ENCODE measurements at places on chromosomes 12 and 14.

DNA sequence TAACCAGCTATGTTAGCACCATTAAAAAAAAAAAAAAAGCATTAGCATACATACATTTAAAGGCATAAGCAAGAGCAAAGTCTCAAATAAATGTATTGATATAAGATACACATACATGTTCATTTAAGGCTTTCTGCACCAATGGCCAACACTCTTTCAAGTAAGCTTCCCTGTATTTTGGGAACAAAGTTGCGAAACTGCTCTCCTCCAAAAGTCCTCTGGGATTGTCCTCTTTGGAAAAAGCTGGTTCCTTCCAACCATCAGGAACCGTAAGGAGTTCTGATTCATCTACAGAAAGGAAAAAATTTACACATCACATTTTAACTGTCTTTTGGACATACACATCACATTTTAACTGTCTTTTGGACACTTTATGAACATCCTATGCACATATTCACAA, 3.2 kb downstream of the KRR1 start:
- DNase-seq: no peak

GRCh38 chr12:109165599-109165998, 49.2 kb downstream of the ACACB start:
- DNase-seq: no peak

GRCh38 chr12:100043631-100044030, 58.9 kb upstream of the ANKS1B start:
- DNase-seq: no peak

GRCh38 chr12:125065021-125065918, at the start of gene AACS:
TSS of gene AACS (plus strand) at chr12:125065435. CDS start at chr12:125065585, 150 bp downstream.
- DNase-seq: no peak

DNA sequence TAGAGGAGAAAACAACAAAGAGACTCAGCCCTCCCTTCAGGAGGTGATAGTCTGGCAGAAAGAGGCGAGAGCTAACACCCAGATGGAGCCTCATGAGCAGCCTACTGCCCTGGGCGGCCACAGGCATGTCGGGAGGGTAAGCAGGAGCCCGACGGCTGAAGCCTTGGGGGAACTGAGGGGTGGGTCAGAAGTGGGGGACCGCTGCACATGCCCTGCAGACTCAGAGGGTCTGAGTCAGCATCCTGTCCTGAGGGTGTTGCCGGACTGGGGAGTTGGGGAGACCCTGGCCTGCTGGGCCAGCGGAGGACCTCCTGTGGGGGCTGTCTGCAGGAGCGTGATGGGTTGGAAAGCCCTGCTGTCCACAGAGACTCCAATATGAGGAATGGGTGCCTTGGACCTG, 15.9 kb upstream of the INF2 start:
- no peak for DNase-seq

DNA sequence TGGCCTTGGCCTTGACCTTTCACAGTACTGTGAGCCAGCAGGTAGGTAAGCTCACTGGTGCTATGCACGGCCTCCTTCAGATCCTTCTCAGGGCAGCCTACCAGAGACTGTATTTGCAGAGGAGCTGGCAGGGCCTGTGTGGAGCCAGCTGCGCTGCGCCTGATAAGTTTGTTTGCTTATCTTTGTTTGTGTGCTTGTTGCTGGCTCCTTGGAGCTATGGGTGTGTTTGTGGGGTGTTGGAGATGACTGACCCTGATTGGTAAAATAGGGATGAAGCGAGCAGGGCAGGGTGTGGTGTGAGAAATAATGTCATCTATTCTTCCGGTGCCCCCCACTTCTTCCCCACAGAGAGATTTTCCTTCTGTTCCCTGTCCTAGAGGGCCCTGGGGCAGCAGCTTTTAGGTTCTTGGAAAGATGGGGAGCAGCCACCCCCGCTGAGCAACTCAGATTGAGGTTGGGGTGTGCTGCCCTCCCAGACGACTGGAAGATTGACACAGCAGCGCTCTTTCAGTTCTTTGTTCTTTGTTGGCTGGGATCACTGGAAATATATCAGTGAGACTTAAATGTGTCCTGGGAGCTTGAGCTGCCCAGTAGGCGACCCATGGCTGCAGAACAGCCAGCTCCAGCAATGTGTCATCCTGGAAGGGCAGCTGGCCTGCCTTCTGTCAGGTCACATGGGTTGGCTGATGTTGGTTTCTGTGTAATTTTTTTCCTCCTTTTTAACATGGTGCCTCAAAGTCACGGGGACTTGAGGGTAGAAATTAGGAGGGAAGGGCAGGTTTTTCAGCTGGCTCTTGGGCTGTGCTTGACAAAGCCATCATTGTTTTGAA, 19.6 kb downstream of the MLXIP start:
- no peak for DNase-seq

DNA sequence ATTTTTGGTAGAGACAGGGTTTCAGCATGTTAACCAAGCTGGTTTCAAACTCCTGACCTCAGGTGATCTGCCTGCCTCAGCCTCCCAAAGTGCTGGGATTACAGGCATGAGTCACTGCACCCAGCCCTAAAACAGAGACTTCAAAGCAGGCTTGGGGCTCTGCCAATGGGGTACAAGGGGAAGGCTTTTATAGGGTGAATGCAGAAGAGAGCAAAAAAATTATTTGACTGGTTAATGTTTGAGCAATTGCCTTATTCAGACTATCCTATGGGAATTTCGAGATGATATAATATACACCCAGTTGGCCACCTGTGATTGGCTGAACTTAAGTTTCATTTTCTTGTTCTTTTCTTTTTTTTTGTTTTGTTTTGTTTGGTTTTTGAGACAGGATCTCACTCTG, 31.5 kb upstream of the ACTN1 start:
- no peak for DNase-seq

DNA sequence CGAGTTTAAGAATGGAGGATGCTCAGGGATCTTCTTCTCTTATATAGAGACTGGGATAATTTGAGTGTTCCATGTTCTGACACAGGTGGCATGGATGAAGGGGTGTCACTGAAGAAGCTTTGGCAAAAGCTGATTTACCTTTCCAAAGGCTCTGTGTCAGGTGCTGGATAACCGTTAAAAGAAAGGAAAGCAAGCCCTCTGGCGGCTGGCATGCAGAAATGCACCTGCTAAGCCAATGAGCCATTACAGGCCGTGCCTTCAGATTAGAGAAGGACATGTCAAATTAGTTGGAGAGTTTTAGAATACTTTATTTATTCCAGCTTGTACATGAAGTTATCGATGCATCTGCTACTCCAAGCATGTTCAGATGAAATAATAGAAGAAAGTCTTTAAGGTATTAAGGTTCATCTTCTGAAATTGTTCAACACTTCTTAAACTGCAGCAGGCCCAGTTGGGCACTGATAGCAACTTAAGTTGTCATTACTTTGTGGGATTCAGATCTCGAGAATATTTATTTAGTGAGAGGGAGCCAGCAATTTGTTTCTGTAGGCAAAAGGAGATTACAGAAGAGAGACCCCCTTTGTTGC, 678.2 kb downstream of the NRXN3 start:
- no peak for DNase-seq

GRCh38 chr14:75702616-75703261, 41.7 kb downstream of the TTLL5 start:
- no peak for DNase-seq

DNA sequence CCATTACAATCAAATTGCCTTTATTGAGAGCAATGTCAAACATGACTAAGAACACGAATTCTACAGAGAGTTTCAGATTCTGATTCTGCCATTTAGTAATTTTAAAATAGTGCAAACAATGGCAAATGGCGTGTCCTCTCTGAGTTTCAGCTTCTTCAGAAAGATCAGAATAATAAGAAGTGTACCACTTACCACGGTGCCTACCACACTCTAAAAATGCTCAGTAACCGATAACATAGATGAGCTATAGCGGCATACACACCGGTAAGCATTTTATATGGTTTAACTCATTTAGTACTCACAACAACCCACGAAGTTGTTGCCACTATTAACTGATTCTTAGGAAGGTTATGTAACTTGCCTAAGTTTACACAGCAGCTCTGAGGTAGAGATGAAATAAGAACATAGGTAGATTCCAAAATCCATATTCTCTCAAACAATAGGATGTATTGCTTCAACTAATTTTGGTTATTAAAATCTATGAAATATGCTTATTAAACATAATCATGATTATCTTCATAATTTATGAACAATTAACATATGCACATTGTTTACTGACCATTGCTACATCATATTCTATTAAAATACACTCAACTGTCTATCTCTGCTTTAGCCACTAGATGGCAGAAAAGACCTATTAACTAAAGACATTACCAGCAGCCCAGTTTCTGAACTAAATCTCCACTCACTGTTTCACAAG, 38.3 kb downstream of the SLC6A15 start:
- no peak for DNase-seq

DNA sequence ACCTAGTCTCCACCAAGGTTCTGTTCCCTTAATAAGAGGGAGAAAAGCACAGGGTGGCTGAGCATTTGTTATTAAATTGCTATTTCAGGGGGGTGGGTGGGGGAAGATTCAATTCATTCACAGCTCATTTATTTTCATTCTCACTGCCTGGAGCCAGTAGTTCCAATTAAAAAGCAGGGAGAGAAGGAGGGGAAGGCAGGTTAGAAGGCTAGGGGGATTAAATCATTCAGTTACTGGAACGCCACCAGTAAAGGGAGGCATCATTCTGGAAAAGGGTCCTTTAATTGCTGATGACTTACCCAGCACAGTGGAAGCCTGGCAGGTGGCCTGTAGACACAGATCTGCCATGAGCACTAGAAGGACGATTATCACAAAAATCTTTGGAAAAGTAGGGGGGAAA, 47.4 kb downstream of the NIN start:
- DNase-seq: no peak

- DNase-seq: peak; percentile 65
Measured at GRCh38 chr14:98240376-98240775, 1031.6 kb downstream of the BCL11B start.

DNA sequence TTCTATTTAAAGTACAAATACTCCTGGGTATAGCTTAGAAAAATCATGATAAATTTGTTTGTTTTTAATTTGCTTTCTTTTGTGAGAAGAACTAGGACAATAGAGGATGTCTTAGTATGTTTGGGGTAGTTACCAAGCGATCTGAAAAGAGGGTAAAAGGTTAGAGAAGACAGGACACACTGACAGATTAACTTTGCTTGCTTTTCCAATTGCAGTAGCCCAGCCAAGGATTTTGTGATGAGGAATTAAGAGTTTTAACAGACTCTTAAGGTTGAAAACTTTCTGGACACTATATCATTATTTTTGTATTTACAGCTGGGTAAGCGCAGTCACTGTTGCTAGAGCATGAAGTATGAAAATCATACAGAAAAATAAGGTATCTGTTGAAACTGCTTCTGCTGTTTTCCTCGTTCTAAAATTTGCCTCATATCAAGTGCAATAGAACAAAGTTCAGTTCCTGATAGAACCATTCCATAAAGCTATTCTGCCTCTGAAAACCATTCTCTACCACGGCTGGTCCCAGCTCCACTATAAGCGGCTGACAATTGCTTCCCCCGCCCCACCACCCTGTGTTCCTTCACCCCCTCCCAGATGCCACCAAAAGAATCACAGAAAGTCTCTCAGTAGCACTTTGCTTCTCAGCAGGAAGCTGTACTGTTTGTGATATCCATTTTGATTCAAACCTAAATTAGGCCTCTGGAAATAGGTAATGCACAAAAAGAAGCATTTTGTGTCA, 413.4 kb downstream of the BCAT1 start:
- no peak for DNase-seq

GRCh38 chr12:124437617-124438436, 129.6 kb downstream of the NCOR2 start:
- no peak for DNase-seq

- DNase-seq: no peak
Measured at GRCh38 chr12:58435647-58436046, 484.7 kb downstream of the LRIG3 start.

GRCh38 chr12:57001448-57001906, 4.9 kb downstream of the ZBTB39 start:
- DNase-seq: no peak

- DNase-seq: no peak
Measured at GRCh38 chr12:4810219-4810671, 90.0 kb downstream of the GALNT8 start.

- DNase-seq: no peak
Measured at GRCh38 chr12:121499929-121500793, 80.7 kb downstream of the KDM2B start.

DNA sequence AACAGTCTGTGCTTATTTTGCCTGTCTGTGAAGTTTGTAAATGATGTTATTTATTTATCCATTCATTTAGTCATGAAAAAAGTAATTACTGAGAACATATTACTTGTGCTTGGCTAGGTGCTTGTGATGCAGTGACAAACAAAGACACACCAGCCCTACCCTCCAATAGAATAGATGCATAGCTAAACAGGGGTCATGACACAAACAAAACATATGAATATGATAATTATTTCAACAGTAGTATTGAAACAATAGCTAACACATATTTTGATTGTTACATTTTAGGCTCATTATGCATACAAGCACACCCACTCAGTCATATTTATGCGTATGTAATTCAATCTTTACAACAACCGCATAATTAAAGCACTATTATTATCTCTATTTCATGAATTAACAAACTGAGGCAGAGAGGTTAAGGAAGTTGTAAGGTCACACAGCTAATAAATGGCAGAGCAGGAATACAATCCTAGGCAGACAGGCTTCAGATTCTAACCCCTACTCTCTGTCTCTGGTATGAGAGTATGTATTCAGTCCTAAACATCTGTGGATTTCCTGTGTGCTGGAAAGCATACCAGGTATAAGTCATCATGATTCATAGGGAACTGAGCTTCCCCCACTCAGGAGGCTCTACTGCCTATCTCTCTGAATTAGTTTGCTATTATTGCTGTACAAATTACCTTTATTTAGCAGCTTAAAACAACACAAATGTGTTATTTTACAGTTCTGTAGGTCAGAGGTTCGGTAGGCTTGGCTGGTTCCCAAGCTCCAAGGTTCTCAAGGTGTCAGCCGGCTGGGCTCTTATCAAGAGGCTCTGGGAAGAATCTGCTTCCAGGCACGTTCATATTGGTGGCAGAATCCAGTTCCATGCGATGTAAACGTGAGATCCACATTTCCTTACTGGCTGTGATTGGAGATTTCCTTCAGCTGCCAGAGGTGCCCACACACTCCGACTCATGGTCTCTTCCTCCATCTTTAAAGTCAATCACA, 509.4 kb downstream of the GALC start:
- DNase-seq: no peak

- no peak for DNase-seq
Measured at GRCh38 chr12:132559652-132560363, 50.6 kb downstream of the LRCOL1 start.

DNA sequence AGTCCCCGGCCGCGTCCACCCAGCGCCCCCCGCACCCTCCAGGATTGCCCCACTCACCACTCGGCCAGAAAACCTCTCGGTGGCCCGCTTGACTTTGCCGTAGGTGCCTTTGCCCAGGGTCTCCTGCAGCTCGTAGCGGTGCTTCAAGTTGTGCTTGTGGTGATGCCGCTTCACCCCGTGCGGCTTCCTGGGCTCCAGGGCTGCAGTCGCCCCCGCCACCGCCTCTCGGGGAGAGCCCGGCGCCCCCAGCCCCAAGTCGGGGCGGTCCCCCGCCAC, 459 bp downstream of the NUAK1 start:
- DNase-seq: no peak

Data from vagina (tissue), 2 donors.